Activated T-cell treated with anti-CD3 and anti-CD28 coated beads, Interleukin-2, amount 50 U/mL, for 72 hours (primary cell): ENCODE measurements at places on chromosomes 3 and 15. TPM values are rescaled to one million over a fixed set of nuclear protein-coding genes. Genes with fewer than 3 reads are reported as not detected.

DNA sequence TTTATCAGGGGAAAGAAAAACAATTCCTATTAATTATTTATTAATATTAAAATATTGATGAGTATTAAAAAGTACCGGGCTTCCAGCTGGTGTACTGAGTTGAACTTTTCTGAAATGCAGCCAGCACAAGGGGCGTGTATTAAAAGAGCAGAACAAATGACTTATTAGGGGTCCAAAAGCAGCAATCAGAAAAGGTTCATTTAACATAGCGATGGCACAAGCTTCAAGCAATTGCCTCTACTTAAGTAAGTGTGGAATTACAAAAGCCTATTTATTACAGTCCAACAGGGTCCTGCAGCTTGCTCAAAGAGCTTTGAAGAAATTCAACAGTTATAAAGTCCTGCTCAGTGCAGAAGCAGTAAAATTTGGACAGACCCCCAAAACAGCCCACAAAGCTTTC is 285.6 kb downstream of the EPHA3 start:
- no peak overlapping the region for H3K27ac ChIP-seq
- no peaks in the 10 kb centered on the region for H3K27me3 ChIP-seq
- no peak overlapping the region for H3K4me3 ChIP-seq

Gene GOLGA6L4
- 0.99 TPM for total RNA-seq

DNA sequence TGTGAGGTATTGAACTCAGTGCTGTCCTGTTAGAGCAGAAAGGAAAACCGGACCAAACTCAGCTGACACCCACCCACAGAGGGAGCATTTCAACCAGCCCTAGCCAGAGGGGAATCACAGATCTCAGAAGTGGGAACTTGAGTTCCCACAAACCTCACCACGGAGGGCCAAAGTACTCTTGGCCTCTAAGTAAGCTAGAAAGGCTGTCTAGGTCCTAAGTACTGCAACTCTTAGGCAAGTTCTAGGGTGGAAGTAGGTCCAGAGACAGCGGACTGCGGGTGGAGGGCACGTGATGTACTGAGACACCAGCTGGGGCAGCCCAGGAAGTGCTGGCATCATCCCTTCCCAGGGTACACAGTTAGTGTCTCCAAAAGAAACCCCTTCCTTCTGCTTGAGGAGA is 34.1 kb downstream of the EOMES start:
- H3K27ac ChIP-seq = no peak overlapping the region
- no peaks in the 10 kb centered on the region for H3K27me3 ChIP-seq
- peaks cover 6% of the 10 kb centered on the region for H3K36me3 ChIP-seq
- no peaks in the 10 kb centered on the region for H3K4me1 ChIP-seq

- H3K4me1 ChIP-seq = no peaks in the 10 kb centered on the region
- H3K27ac ChIP-seq = no peak overlapping the region
- H3K36me3 ChIP-seq = peaks cover 5% of the 10 kb centered on the region
- no peak for DNase-seq
- H3K27me3 ChIP-seq = peaks cover 45% of the 10 kb centered on the region
- H3K4me3 ChIP-seq = no peak overlapping the region
Measured at GRCh38 chr3:53659996-53660395, 165.6 kb downstream of the CACNA1D start.

DNA sequence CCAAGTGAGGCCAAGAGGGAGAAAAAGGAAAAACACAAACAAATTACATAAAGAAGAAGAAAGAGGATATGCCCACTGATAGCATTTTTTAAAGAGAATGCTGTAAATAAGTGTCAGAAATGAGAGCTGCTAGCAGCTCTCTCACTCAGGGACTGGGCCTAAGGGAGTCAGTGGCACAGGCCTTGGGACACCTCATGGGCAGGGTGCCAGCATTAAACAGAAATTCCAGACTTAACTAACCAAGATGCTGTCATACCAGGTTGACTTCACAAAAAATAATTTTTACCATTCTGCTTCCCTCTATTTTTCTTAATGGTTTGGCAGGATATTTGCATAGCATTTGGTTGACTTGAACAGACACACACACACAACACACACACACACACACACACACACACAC is 92.3 kb upstream of the ADAMTSL3 start:
- H3K36me3 ChIP-seq = no peaks in the 10 kb centered on the region
- DNase-seq = no peak
- H3K4me3 ChIP-seq = no peak overlapping the region
- H3K27ac ChIP-seq = no peak overlapping the region

Gene SLC27A2
- total RNA-seq = 27.6 TPM

GRCh38 chr15:50134524-50135024 is 15.5 kb upstream of the ATP8B4 start:
- peaks cover 7% of the 10 kb centered on the region for H3K36me3 ChIP-seq
- H3K27ac ChIP-seq = peak overlapping the region; percentile 91
- no peak for DNase-seq
- H3K4me1 ChIP-seq = peaks cover 47% of the 10 kb centered on the region
- no peaks in the 10 kb centered on the region for H3K27me3 ChIP-seq

- peak overlapping the region; percentile 100 for H3K27ac ChIP-seq
- peak overlapping the region; percentile 89 for H3K4me3 ChIP-seq
- H3K4me1 ChIP-seq = peaks cover 71% of the 10 kb centered on the region
- peak; percentile 89 for DNase-seq
- H3K36me3 ChIP-seq = peaks cover 20% of the 10 kb centered on the region
Measured at GRCh38 chr15:90829942-90830440, 38.4 kb upstream of the FURIN start.

Gene ACOX2
- total RNA-seq = not detected

Gene MRAS
- total RNA-seq = 0.19 TPM

- H3K4me1 ChIP-seq = no peaks in the 10 kb centered on the region
- DNase-seq = no peak
- H3K36me3 ChIP-seq = peaks cover 2% of the 10 kb centered on the region
- H3K27me3 ChIP-seq = no peaks in the 10 kb centered on the region
Measured at GRCh38 chr15:25243800-25244097, 195.1 kb downstream of the UBE3A start.

- DNase-seq = no peak
- H3K27ac ChIP-seq = no peak overlapping the region
- H3K4me3 ChIP-seq = no peak overlapping the region
- H3K27me3 ChIP-seq = no peaks in the 10 kb centered on the region
Measured at GRCh38 chr3:39573392-39573791, 105.9 kb downstream of the MOBP start.

Gene A4GNT
- total RNA-seq = not detected

DNA sequence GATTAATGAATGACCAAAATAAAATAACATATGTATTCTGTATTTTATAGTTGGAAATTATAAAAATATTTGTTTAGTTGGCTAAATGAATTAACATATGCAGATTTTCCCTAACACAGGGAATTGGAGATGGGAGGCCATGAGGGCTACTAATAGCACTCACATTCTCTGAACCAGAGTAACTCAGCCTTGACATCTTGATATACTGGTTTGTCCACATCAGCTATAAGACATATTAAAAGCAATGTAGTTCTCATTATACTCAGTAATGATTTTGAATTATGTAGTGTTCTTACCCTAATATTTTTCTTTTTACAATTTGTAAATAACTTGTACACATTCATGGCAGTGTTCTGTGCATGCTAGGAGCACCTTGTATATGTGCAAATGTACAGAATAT is 255.9 kb downstream of the EPHA6 start:
- H3K4me1 ChIP-seq = no peaks in the 10 kb centered on the region
- no peaks in the 10 kb centered on the region for H3K36me3 ChIP-seq
- H3K27me3 ChIP-seq = no peaks in the 10 kb centered on the region
- no peak overlapping the region for H3K4me3 ChIP-seq
- no peak for DNase-seq

- H3K4me1 ChIP-seq = peaks cover 24% of the 10 kb centered on the region
- no peak overlapping the region for H3K4me3 ChIP-seq
- no peaks in the 10 kb centered on the region for H3K27me3 ChIP-seq
- H3K36me3 ChIP-seq = no peaks in the 10 kb centered on the region
- no peak for DNase-seq
Measured at GRCh38 chr3:39185959-39186691, 6.3 kb downstream of the XIRP1 start.

Gene FSTL1
- 1.7 TPM for total RNA-seq

DNA sequence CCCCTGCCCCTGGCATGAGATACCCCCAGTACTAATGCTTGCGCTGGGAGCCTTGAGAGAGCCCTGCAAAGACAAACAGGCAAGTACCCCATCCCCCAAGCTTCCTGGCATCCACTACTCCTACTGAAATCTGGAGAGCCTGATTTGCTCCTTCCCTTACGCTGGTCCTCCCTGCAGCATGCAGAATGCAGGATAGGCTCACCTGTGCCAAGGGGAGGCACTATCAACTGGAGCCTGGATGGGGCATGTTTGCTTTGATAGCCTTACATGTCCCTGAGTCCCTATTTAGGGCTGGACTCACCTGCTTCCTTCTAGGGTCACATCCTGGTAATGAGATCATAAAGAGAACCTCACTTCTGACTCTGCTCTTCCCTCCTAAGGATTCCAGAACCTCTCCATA is 42.9 kb downstream of the RAB11A start:
- H3K27me3 ChIP-seq = no peaks in the 10 kb centered on the region
- DNase-seq = no peak
- H3K36me3 ChIP-seq = no peaks in the 10 kb centered on the region
- no peak overlapping the region for H3K27ac ChIP-seq
- peaks cover 20% of the 10 kb centered on the region for H3K4me1 ChIP-seq

GRCh38 chr15:89707577-89707976 is 17.0 kb downstream of the WDR93 start:
- no peak overlapping the region for H3K27ac ChIP-seq
- peaks cover 25% of the 10 kb centered on the region for H3K27me3 ChIP-seq
- no peak for DNase-seq
- no peaks in the 10 kb centered on the region for H3K4me1 ChIP-seq
- no peaks in the 10 kb centered on the region for H3K36me3 ChIP-seq

GRCh38 chr3:47162697-47163168 is 1.2 kb downstream of the SETD2 start:
- peaks cover 73% of the 10 kb centered on the region for H3K4me1 ChIP-seq
- H3K27me3 ChIP-seq = no peaks in the 10 kb centered on the region
- H3K36me3 ChIP-seq = peaks cover 17% of the 10 kb centered on the region
- peak overlapping the region; percentile 90 for H3K4me3 ChIP-seq
- no peak for DNase-seq

GRCh38 chr3:182527745-182528144 is 265.6 kb upstream of the ATP11B start:
- no peaks in the 10 kb centered on the region for H3K27me3 ChIP-seq
- H3K36me3 ChIP-seq = no peaks in the 10 kb centered on the region
- DNase-seq = no peak
- no peaks in the 10 kb centered on the region for H3K4me1 ChIP-seq
- no peak overlapping the region for H3K4me3 ChIP-seq

DNA sequence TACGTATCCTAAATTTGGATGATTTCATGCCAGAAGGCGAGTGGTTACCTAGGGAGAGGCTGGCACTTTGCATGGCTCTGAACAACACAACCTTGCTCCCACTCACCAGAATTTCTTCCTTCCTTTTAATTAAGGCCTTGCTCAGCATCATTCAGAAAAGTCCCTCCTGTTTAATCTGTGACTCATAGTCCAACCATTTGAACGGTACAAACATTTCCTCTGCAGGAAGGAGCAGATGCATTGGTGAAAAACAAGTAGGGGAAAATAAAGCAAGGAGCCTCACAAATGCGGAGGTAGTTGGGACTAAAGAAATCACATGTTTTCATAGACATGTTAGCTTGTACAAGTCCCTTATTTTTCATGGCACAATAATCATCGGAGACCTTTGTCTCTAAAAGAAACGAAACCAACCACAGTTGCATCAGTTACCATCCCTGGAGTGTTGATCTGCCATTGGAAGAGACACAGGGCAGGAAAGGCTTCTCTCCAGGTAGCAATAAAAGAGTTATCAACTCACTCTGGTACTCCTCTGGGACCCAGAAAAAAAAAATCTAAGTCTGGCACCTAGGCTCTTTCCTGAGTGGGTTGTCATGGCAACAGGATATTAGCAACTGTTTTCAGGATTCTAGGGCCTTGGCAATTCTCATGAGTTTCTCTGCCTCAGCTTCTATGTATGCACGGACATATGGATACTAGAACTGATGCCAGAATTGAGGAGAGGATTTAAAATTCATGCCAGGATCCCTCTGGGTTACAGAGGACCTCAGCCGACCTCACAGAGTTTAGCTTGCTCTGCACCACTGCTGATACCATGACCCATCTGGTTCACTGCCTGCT is 255.4 kb upstream of the ARPP21 start:
- no peaks in the 10 kb centered on the region for H3K27me3 ChIP-seq
- no peak for DNase-seq
- no peak overlapping the region for H3K4me3 ChIP-seq
- no peaks in the 10 kb centered on the region for H3K36me3 ChIP-seq
- no peak overlapping the region for H3K27ac ChIP-seq
- no peaks in the 10 kb centered on the region for H3K4me1 ChIP-seq

GRCh38 chr3:105828703-105829102 is 40.1 kb downstream of the CBLB start:
- H3K36me3 ChIP-seq = peaks cover 40% of the 10 kb centered on the region
- H3K27me3 ChIP-seq = no peaks in the 10 kb centered on the region
- H3K4me3 ChIP-seq = peak overlapping the region; percentile 93
- no peak for DNase-seq
- H3K4me1 ChIP-seq = peaks cover 94% of the 10 kb centered on the region

Gene ZDHHC23
- 4.5 TPM for total RNA-seq

DNA sequence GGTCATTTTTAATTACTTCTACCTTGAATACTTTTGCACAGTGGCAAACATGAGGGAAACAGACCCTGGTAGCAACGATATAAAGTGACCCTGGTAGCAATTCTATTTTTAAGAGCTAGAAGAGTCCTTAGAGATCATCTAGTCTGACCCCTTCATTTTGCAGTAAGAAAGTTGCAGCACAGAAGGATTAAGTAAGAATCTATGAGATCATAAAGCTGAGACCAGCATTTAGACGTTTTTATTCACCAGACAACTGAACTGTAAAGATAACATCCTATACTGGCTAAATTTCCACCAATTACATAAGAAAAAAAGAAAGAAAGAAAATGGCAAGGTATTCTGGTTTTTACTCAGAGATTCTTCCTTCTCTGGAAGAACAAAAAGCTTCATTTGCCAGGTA is 49.9 kb downstream of the LRRFIP2 start:
- H3K27me3 ChIP-seq = no peaks in the 10 kb centered on the region
- H3K36me3 ChIP-seq = peaks cover 3% of the 10 kb centered on the region
- H3K4me1 ChIP-seq = peaks cover 9% of the 10 kb centered on the region
- no peak for DNase-seq
- no peak overlapping the region for H3K4me3 ChIP-seq

DNA sequence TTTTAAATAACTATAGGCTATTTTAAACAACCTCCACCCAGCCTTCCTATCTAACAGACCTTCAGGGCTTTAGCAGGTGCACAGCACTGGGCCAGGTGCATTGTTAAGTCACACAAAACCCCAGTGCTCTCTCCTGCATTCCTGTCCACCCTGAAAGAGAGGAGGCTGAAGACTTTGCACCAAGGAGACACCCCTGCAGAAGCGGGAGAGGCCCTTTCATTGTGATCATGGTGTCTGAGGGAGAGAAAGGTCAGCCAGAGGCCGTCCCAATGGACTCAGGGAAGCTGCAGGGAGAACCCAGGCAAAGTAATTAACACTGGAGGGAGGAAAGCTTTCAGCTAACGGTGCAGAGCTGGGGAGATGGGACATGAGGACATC is 5.2 kb downstream of the LRIG1 start:
- no peak for DNase-seq
- peak overlapping the region; percentile 43 for H3K27ac ChIP-seq
- H3K27me3 ChIP-seq = peaks cover 14% of the 10 kb centered on the region
- peak overlapping the region; percentile 95 for H3K4me3 ChIP-seq
- peaks cover 86% of the 10 kb centered on the region for H3K4me1 ChIP-seq

- no peak overlapping the region for H3K4me3 ChIP-seq
- DNase-seq = no peak
- H3K4me1 ChIP-seq = peaks cover 4% of the 10 kb centered on the region
- H3K27ac ChIP-seq = no peak overlapping the region
- H3K36me3 ChIP-seq = no peaks in the 10 kb centered on the region
- no peaks in the 10 kb centered on the region for H3K27me3 ChIP-seq
Measured at GRCh38 chr3:46905213-46905560, 27.7 kb downstream of the PTH1R start.
